Skin of body (tissue), 3 donors: ENCODE measurements at places on chromosomes 6 and 20. TPM values are rescaled to one million over a fixed set of nuclear protein-coding genes. Genes with fewer than 3 reads are reported as not detected.

The PRR18 gene
- 0.20 TPM for total RNA-seq

The UST gene
- 25.0 TPM for total RNA-seq

The FAM162B gene
- 5.1 TPM for total RNA-seq

The PLEKHG1 gene
- total RNA-seq, result 49.8 TPM

The SALL4 gene
- total RNA-seq, result 2.7 TPM

The CST2 gene
- not detected for total RNA-seq

The LHFPL5 gene
- total RNA-seq, result not detected
